ENCODE measurements at places on chromosomes 11 and 22.
A peak's percentile ranks its signal among the peaks of the same experiment; 100 is the strongest.

- DNase-seq = peak; percentile 9
Measured at GRCh38 chr11:11583801-11584529, 37.8 kb downstream of the GALNT18 start.

- no peak for DNase-seq
Measured at GRCh38 chr22:46256358-46256958, 6.4 kb upstream of the CDPF1 start.

GRCh38 chr22:35599364-35599763 is 17.8 kb downstream of the MB start:
- no peak for DNase-seq

DNA sequence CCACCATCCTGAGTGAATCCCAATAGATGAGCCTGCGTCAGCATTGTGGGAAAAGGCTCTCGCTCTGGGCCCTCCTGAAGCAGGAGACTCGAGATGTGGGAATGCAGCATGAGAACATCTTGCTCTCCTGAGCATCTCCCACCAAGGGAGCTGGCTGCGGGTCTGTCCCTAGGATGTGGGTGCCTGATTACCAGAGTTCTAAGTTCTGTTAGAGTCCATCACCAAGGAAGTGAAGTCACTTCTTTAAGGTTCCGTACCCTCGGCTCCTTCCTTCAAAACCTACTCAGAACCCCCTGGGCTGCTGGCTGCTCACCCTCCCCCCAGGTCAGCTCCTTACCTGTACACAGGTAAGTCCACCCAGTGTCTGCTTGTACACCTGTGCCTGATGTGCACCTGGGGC is 100.5 kb upstream of the IGLL5 start:
- peak; percentile 62 for DNase-seq

DNA sequence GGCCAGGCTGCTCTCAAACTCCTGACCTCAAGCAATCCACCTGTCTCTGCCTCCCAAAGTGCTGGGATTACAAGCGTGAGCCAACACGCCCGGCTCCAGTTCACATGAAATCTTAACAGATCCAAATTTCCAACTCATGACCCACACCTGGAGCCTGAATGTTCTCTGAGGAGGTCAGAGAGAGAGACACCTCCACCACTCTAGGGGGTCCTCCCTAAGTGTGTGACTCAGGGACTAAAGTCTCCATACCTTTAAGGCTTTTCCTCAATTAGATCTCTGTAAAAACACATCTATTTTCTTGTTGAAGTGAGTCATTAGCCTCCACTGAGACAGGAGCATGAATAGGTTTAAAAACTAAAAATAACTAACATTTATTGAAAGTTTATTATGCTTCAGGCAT is 376.4 kb downstream of the CADM1 start:
- DNase-seq = no peak

DNA sequence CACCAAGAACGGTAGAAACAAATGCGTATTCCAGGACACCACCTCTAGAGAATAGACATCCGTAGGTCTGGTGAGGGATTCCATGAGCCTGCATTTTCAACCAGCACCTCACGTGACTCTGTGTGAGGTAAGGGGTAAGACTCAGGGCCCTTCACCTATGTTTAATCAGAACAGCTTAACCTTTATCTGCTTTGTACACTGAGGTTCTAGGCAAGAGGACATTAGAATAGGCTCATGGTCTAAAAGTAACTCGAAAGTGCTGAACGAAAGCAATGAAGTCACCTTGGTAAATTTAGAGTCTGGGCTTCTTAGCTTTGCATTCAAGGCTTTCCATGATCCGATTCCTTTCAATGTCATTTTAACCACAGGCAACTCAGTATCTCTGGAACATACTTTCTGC is 270.5 kb upstream of the CADM1 start:
- DNase-seq = no peak

- DNase-seq = no peak
Measured at GRCh38 chr11:103529181-103529684, 420.0 kb downstream of the DYNC2H1 start.

GRCh38 chr22:35524966-35525686 is 15.5 kb upstream of the RASD2 start:
- DNase-seq = no peak

GRCh38 chr11:114040706-114041211 is 18.8 kb upstream of the ZBTB16 start:
- no peak for DNase-seq

GRCh38 chr11:87097582-87097981 is 59.8 kb downstream of the TMEM135 start:
- DNase-seq = no peak

DNA sequence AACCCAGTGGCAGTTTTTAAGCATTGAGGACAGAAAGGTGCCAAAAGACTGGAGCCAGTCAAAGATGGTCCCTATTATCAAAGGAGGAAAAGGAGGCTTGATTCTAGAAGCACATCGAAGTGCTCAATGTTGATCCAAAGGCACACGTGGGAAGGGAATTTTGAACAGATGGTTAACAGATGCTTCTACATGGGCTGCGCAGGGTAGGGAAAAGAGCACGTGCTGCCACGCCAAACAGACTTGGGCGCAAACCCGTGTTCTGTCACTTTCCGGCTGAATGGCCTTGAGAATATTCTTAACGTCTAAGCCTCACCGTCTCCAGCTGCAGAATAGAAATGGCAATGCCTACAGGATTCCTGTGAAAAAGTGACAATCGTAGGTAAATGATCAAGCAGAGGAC is 217.9 kb upstream of the MTNR1B start:
- no peak for DNase-seq

GRCh38 chr11:36753960-36754359 is 155.9 kb upstream of the RAG2 start:
- no peak for DNase-seq

GRCh38 chr11:75768909-75769771 is 562 bp downstream of the DGAT2 start:
- DNase-seq = no peak

GRCh38 chr11:104390651-104391050 is 226.7 kb upstream of the PDGFD start:
- DNase-seq = no peak

- DNase-seq = no peak
Measured at GRCh38 chr11:76918941-76919386, 58.2 kb downstream of the ACER3 start.

GRCh38 chr11:12448131-12448939 is 71.0 kb downstream of the PARVA start:
- DNase-seq = no peak

DNA sequence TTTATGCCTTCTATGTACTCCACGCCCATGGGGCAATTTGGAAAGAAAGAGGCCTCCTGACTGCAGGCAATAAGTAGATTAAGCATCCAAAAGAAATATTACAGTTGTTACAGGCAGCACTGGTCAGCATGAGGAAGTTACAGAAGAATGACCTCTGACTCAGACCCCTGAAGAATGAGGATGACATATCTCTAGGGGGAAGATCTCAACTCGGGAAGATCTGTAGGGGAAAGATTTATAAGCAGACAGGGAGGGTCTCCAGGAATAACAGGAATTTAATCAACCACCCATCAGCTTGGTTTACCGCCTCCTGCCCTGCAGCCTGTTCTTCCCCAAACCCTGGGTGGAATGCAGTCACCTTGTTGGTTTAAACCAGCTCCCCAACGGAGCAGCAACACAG is 58.0 kb downstream of the RCN1 start:
- no peak for DNase-seq
